Mammary epithelial cell (primary cell): ENCODE measurements at places on chromosomes 2 and 18.
A peak's percentile ranks its signal among the peaks of the same experiment; 100 is the strongest.

DNA sequence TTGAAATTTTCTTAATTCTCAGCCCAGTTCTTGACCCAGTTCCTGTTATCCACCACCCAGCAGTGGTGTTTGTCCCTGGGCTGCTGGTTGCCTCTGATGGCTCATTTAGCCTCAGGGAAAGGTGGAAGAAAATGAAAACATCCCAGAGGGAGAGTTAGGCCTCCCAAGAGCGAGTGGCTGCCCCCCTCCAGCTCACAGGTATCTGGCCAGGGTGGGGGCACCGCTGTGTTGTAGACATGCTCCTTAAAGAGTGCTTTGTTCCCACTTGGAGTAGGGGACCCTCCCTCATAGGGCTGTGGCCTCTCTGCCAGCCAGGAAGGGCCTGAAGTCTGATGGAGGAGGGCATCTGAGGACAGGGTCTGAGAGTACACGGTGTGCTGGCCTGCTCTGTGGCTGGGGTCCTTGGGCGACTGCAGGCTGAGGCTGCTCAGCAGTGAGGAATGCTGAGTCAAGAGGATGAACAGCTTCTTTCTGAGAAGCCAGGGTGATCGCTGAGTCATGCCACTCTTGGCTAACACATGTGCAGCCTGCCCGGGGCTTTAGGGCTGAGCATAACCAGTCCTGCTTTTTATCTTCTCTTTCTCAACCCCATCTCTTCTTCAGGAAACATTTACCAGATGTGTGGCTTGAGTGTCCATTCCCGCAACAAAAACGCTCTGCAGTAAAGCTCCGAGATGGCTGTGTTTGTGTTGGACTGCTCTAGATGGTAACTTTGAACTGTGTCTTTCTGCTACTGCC lies 72.3 kb downstream of the IL1R2 start:
- peak; percentile 91 for DNase-seq

GRCh38 chr2:52695731-52696130 lies 1071.9 kb upstream of the CHAC2 start:
- no peak for DNase-seq

DNA sequence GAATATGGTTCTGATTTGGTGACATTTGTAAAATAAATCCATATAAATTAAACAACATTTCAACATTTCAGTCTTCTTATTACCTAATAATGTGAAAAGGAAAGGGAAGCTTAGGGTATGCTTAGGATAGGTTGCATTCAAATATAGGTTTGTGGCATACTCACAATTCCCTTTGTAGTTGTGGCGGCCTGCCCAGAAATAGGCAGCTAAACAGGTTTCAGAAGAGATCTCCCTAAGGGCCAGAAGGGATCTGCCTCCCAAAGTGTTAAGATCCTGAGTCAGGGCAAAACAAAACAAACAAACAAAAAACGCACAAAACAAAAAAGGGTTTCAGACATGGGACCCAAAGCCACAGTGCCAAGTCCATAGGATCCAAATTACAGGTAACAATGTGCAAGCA lies 41.4 kb upstream of the TCF7L1 start:
- no peak for DNase-seq

DNA sequence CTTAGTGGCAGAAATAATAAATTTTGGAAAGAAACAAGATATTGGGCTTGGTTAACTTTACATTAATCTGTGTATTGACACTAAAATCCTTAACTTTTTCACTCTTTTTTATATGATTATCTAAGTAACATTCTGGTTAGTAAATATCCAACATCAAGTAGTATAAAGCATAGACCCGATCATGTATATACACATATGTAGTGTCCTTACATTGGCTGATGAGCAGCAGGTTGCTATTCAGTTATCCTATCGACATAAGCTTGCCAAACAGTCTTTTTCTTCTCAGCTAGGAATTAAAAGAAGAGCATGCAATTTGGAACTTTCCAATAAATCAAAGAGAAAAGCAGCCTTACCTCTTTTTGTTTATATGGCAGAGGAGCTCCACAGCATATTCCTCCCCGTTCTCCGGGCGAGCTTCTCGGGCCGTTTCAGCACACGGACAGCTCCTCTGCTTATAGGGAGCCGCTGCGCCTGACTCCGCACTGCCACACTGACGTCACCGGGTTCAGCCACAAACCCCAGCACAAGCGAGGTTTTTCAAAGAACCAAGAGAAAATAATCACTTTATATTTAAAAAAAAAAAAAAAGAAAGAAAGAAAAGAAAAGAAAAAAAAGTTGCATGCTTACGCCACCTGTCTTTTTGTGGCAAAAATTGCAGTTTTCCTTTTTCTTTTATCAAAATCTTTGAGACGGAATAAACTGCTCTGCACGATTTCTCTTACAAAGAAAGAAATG lies at the start of gene SCG2:
SCG2 (minus strand) TSS at position 430 of the 735 bp plus-strand sequence. CDS start 3,079 bp downstream, outside the sequence.
- peak; percentile 64 for DNase-seq

GRCh38 chr2:74111380-74111779 lies 36.3 kb downstream of the BOLA3 start:
- no peak for DNase-seq

DNA sequence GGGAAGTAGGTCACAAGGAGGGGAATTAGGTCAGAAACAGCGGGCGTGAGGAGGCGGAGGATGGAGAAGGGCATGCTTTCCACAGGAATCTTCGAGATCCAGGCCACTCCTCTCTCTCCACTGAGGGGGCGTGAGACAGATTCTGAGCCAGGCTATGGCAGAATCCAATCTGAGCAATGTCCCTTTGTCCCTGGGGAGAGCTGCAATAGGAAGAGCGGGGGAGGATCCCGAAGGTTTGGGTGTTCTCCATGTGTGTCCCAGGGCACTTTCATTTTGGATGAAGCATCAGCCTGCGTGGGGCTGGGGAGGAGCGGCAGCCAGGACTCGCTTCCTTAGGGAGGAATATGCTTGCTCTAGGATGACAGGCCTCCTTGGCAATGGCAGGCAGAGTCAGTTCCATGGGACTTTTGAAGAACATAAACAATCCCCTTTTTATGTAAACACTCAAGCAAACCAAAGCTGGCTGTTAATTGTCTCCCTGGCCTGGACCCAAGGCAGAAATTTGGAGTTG lies 84.0 kb downstream of the LIPG start:
- peak; percentile 42 for DNase-seq

GRCh38 chr2:16890081-16890480 lies 224.4 kb upstream of the CYRIA start:
- DNase-seq = no peak

- no peak for DNase-seq
Measured at GRCh38 chr2:188752311-188752710, 221.9 kb upstream of the COL3A1 start.

- no peak for DNase-seq
Measured at GRCh38 chr2:226295681-226296080, 503.9 kb downstream of the IRS1 start.

GRCh38 chr2:129252781-129253460 lies 726.5 kb upstream of the RAB6C start:
- DNase-seq = peak; percentile 52

DNA sequence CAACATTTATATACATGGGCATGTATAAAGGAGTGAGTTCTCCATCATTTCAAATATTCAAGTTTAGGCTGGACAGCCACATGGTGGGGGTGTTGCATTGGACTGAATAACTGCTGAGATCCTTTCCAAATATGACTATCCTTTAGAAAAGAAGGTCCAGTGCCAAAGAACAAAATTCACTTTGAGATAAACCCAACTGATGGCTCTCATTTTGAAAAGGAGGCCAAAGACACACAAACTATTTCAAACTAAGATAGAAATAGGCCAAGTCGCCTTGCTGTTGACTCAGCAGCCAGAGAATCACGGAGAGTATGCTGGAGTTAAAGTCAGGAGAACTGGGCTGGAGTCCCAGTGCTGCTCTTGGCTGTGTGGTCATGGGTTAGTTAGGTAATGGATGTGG lies 204.5 kb upstream of the LRATD1 start:
- DNase-seq = peak; percentile 64
